ENCODE measurements at places on chromosomes 5 and 9.

DNA sequence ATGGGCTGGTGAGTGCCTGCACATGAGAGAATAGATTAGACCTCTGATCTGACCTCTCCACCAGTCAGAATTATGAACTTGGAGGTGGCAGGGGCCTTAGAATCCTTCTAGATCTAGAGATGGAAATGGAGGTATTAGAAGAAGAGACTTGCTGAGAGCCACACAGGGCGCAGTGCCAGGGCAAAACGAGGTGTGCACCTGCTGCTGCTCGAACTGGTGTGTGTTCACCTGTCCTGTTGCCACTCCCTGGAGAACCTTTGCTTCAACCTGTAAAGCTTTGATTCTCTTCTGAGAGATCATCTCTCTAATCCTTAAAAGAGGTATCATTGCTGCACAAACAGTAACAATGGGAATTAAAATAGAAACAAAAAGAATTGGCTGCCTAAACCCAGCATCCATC lies 24.9 kb downstream of the FRMPD1 start:
- DNase-seq, result no peak

GRCh38 chr5:171405615-171406014 lies 13.8 kb upstream of the FGF18 start:
- DNase-seq, result no peak

- no peak for DNase-seq
These were observed 15.7 kb downstream of the NREP start for GRCh38 chr5:111741278-111741677.

GRCh38 chr9:125085703-125086477 lies 57.4 kb downstream of the SCAI start:
- no peak for DNase-seq

GRCh38 chr5:154478224-154478565 lies at the start of gene HAND1:
Gene HAND1, minus strand, starts transcription at chr5:154478227. Its CDS starts 219 bp downstream, at chr5:154478008.
- DNase-seq, result no peak

GRCh38 chr5:127298036-127298429 lies 7.4 kb downstream of the MEGF10 start:
- no peak for DNase-seq

DNA sequence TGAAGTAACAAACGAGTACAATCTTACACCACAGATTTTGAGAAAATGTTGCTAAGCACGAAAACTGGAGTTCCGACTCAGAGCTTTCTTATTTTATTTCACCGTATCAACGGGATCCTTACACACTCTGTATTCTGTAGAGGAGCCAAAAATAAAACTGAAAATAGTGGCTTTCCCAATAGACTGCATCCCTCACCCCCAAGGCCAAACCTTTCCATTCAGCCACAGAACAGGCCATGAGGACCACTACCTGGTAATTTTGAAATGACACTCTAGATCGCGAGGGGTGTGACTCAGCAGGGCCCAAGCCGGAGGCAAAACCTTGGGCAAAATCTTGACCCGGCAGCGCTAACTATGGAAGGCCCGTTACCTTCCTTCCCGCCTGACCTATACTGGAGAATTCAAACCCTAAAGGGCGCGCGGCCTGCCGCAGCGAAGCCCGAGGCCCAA lies 432 bp downstream of the HSPA9 start:
- DNase-seq, result no peak

DNA sequence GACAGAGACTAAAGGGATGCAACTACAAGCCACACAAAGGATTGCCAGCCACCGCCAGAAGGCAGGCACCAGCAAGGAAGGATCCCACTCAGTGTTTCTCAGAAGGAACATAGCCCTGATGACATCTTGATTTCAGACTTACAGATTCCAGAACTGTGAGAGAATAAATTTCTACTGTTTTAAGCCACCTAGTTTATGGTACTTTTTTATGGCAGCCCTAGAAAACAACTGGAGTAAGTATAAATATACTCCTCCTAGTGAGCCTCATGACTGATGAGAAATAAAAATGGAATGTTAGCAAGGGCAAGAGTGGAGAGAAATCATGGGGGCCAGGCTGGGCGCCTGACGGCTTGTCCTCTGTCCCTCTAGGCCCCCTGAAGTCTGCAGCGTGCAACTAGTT lies 307.3 kb downstream of the PIK3R1 start:
- DNase-seq, result no peak

DNA sequence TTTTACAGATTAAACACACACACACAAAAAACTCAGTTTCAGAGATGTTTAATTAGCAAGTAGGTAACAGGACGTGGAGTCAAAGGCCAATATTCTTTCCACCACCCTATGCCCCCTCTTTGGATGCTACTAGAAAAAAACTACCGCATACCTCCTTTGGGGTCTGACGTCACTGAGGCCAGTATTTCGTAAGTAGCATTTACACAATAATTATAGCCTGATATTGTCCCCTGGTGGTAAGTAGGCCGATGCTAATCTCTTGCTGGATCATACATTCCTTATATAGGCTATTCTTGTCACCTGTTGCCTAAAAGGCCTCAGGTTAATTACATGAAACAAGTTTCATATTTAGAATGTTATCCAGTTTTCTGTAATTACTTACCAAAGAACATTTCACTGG lies 21.0 kb upstream of the SMARCA2 start:
- DNase-seq, result no peak

GRCh38 chr5:180786531-180787398 lies 15.8 kb downstream of the MGAT1 start:
- DNase-seq, result no peak

GRCh38 chr9:93086447-93087224 lies 9.4 kb upstream of the CARD19 start:
- DNase-seq, result no peak

DNA sequence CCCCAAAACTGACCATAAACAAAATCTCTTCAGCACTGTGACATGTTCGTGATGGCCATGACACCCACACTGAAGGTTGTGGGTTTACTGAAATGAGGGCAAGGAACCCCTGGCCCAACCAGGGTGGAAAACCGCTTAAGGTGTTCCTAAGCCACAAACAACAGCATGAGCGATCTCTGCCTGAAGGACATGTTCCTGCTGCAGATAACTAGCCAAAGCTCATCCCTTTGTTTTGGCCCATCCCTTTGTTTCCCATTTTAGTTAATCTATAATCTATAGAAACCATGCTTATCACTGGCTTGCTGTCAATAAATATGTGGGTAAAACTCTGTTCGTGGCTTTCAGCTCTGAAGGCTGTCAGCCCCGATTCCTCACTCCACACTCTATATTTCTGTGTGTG lies 21.8 kb upstream of the TUT7 start:
- no peak for DNase-seq

Data from mucosa of gallbladder (tissue), 1 donor.